ENCODE measurements at places on chromosomes 12 and 14.

GRCh38 chr14:73221945-73222344, 15.4 kb upstream of the PAPLN start:
- DNase-seq, result no peak

- peak; percentile 16 for DNase-seq
Measured at GRCh38 chr12:111597831-111598636, 1.1 kb downstream of the ATXN2 start.

GRCh38 chr12:46073321-46073720, 82.9 kb upstream of the SCAF11 start:
- no peak for DNase-seq

- no peak for DNase-seq
Measured at GRCh38 chr14:34302654-34303053, 159.4 kb downstream of the SPTSSA start.

DNA sequence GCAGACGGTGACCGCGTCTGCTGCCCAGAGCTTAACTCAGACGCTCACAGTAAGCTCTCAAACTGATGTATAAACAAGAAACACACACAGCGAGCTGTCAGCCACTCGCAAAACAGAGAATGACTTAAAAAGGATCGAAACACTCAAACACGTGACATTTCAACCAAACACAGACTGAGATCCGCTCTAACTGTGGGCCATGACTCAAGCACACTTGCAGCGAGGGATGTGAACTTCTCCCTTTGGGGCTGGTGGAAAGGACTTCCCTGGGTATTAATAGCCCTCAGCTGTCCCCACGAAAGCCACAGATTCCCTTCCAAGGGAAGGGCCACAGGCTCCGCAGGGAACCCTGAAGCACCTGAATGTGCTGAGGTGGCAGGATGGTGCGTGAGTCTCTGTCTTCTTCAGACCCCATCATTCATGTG, 29.1 kb downstream of the CCDC88C start:
- no peak for DNase-seq

DNA sequence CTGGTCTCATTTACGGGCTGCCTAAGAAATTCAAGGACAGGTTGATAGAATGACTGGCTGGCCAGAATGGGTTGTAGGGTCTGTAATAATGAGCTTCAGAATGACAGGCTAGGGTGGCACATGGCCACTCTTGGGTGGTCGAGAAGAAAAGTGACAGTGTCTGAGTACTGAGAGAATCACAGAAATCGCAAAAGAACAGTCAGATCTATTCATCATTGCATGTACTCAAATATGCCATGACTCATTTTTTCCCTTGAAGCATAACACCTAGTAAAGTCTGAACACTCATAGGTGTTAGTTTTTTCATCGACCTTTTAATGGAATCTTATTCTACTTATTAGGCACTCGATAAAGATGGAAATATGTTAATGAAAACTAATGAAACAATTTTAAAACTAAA, 37.8 kb upstream of the SEL1L start:
- no peak for DNase-seq

GRCh38 chr12:90342081-90342480, 612.9 kb downstream of the CCER1 start:
- DNase-seq, result no peak

DNA sequence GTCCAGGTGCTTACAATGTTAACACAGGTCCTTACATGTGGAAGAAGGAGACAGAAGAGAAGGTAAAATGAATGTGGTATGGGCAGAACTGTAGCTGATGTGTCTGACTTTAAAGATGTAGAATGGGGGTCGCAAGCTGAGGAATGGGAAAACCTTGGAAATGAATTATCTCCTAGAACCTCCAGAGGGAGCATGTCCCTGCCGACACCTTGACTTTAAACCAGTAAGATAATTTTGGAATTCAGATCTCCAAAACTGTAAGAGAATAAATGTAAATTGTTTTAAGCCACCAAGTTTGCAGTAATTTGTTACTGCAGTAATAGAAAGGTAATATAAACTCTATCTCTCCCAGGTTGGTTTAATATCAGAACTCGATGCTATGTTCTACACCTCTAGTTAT, 80.1 kb upstream of the ALG10 start:
- no peak for DNase-seq

GRCh38 chr12:34526946-34527345, 504.6 kb downstream of the ALG10 start:
- no peak for DNase-seq

DNA sequence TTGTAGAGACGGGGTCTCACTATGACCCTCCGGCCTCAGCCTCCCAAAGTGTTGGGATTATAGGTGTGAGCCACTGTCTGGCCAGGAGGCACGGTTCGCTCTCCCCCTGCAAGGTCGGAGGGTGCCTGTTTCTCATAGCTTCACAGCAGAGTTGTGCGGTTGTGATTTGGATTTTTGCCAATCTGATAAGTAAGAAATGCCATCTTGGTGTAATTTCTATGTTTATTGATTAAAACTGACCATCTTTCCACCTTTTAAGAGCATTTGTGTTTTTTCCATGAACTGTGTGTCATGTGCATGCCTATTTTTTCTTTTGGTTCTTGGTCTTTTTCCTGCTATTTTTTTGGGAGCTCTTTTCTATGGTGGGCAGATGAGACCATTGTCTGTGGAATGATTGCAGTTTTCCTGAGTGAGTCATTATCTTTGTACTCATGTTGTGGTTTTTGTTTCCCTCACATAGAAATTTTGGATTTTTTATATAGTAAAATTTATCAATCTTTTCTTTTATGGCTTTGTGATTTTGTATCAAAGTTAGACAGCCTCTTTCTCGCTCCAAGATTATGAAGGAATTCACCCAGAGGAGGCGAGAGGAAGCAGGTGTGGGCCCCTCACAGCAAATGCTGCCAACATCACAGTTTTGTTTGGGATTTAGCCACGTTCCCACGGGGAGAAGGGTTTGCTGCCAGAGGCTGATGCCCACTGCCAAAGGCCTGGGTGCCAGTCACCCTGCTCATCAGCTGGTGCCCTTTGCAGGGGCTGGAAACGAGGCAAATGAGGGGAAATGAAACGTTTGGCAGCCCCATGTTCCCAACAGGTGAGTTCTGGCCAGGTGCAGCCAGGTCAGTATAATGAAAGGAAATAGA, 47.2 kb downstream of the RFX4 start:
- no peak for DNase-seq

DNA sequence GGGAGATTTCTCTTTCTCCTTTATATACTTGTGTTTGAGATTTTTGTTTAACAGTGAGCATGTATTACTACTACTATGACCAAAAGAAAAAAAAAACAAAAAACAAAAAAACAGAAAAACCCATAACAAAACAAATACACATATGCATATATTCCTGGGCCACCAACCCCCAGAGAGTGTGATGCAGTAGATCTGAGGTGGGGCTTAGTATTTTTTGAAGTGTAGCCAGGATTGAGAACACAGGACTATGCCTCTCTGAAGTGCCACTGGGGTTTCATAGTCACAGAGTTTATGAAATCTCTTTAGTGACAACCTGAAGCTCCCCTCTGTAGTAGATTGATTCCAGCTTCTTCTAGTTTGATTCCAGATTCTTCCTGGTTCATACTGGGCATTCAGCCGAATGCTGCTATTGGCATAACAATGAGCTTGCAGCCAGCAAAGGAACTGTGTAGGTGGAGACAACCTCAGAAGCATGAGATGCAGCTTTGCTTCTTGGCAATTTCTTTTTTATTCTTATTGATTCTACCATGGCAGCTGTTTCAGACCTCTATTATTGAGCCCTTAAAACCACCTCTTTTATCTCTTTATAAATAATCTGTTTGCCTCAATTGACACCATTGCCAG, 15.5 kb upstream of the ANO4 start:
- DNase-seq, result no peak

DNA sequence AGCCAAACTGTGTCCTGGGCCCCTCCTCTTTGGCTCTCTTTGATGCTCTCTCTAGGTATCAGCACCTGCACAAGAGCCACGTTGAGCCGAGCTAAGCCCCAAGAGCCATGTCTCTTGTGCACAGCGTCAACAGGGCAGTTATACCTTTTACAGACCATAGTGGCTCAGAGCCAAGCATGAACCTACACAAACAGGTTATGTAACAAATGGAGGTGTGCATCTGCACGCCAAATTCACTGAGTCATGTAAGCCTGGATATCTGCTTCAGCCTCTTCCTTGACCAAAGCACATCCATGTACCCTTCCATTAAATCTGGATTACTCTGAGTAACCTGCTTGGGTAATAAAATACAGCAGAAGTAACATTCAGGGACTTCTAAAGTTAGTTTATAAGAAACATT, 509.7 kb downstream of the NAV3 start:
- no peak for DNase-seq

DNA sequence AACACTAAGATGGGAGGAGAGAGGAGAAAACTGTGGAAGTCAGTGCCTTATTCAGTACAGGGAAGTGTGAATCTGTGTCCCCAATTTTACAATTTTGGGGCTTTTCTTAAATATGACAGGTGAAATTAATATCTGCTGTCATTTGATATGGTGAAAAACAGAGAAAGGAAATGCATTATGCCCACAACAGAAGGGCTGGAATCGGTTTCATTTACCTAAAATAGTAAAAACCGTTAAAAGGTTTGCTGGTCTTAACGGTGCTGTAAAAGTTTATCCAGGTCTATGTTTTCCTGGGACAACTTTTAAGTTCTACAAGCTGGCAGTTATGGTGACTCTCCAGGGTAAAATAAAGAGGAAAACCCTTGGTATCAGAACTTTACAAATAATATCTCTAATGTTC, 310.8 kb downstream of the FUT8 start:
- no peak for DNase-seq

GRCh38 chr12:76455582-76456345, 103.8 kb downstream of the OSBPL8 start:
- DNase-seq, result no peak

DNA sequence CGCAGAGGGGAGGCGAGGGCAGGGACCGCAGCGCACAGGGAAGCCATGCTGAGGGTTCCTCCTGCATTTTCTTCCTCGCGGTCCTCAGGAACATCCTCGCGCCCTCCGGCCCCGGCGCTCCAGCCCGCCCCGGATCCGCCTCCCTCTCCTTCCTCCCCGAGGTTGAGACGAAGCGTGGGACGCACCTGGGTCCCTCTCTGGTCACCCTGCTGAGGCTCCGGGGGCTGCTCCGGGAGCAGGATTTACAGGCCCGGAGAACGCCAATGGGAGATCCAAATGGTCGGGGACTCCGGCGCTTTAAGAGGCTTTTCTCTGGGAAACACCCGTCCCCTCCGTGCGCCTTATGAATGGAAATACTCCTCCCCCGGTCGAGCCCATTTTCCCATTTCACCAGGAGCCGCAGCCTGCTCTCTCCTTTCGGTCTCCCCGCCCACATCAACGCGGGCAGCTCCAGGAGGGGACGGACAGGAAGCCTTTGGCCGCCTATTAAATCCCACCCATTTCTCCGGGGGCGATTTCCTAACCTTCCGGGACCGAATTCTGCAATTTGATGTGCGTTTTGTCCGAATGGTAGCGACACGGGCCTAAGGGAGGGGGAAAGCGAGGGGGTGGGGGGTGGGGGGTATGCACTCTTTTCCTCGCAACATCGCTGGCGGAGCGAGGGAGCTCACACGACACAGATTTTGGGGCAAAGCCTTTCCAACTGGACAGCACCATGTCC, at the start of gene UNC79:
TSS of gene UNC79 (plus strand) at position 625 of the 721 bp plus-strand sequence. CDS start at position 716, 91 bp downstream.
- no peak for DNase-seq

- DNase-seq, result no peak
Measured at GRCh38 chr14:68921666-68922065, 57.4 kb downstream of the ACTN1 start.

- no peak for DNase-seq
Measured at GRCh38 chr14:90058876-90059458, 2.8 kb upstream of the KCNK13 start.

- DNase-seq, result no peak
Measured at GRCh38 chr12:58346032-58346632, 404.8 kb downstream of the ATP23 start.

- DNase-seq, result no peak
Measured at GRCh38 chr14:63423889-63424288, 105.2 kb upstream of the GPHB5 start.

GRCh38 chr12:126337556-126338441, 1272.6 kb downstream of the AACS start:
- DNase-seq, result no peak

GRCh38 chr12:89111964-89112363, 240.3 kb downstream of the DUSP6 start:
- no peak for DNase-seq

DNA sequence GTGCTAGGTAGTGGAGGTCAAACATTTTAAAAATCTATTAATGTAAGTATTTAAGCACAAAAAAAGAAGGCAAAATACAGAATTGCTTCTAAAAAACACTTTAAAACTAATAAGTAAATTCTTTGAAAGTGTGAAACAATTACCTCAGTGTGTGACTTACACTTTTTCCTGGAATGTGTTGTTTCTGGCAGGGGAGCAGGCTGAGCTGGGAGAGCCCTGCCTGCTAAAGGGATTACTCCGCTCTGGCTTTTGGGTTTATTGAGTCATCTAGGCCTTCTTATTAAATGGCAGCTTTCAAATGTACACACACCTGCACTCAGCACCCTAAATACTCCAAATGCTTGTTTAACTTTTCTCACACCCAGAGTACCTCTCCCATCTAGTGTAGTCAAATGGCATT, 279.8 kb downstream of the AKAP6 start:
- no peak for DNase-seq

GRCh38 chr12:13087766-13088165, 15.7 kb downstream of the GSG1 start:
- no peak for DNase-seq

- DNase-seq, result no peak
Measured at GRCh38 chr14:101625336-101626097, 64.2 kb downstream of the DIO3 start.

DNA sequence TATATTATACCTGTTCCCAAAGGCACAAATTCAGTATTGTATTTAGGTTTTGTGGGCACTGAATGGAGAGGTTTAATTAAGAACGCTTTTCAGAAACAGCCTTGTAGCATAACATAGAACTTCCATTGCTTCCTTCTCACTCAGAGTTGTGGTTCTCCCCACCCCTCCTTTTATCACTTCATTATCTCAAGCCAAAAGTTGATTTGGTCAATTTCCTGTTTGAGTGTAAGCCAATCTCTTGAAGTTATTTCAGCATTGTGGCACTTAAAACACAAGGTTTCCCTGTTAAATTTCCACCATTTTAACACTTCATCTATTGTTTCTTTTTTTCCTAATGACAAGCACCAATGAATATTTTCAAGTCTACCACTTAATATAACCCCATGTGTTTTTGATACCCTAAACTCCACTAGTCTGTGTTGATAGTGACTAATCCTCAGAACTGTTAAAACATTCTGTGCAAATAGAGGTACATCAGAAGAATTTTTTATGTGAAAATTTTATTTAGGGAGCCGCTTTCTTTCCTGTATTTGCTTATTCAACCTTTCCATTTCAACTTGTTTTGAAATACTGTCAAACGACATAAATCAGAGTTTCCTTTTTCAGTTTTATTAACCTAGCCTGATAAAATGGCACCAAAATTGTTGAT, 340.1 kb downstream of the BCAT1 start:
- no peak for DNase-seq

DNA sequence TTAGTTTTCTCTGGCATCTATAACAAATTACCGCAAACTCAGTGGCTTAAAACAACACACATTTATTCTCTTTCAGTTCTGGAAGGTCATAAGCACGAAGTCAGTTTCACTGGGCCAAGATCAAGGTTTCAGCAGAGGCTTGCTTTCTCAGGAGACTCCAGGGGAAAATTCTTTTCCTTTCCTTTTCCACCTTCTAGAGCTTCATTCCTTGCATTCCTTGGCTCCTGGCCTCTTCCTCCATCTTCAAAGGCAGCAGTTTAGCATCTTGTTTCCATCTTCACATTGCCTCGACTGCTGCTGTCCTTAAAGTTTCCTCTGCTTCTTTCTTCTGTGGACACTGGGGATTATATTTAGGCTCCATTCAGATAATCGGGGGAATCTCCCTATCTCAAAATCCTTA, 106.1 kb downstream of the PDE3A start:
- DNase-seq, result no peak

GRCh38 chr12:71694099-71694820, 8.4 kb downstream of the TMEM19 start:
- DNase-seq, result no peak
